Stimulated activated CD4-positive, alpha-beta T cell treated with anti-CD3 and anti-CD28 coated beads, TNF-alpha, amount 100 ng/mL, for 4 hours (primary cell): ENCODE measurements at places on chromosomes 6 and 20.

GRCh38 chr6:15443119-15443830 lies 197.4 kb downstream of the JARID2 start:
- DNase-seq: no peak

DNA sequence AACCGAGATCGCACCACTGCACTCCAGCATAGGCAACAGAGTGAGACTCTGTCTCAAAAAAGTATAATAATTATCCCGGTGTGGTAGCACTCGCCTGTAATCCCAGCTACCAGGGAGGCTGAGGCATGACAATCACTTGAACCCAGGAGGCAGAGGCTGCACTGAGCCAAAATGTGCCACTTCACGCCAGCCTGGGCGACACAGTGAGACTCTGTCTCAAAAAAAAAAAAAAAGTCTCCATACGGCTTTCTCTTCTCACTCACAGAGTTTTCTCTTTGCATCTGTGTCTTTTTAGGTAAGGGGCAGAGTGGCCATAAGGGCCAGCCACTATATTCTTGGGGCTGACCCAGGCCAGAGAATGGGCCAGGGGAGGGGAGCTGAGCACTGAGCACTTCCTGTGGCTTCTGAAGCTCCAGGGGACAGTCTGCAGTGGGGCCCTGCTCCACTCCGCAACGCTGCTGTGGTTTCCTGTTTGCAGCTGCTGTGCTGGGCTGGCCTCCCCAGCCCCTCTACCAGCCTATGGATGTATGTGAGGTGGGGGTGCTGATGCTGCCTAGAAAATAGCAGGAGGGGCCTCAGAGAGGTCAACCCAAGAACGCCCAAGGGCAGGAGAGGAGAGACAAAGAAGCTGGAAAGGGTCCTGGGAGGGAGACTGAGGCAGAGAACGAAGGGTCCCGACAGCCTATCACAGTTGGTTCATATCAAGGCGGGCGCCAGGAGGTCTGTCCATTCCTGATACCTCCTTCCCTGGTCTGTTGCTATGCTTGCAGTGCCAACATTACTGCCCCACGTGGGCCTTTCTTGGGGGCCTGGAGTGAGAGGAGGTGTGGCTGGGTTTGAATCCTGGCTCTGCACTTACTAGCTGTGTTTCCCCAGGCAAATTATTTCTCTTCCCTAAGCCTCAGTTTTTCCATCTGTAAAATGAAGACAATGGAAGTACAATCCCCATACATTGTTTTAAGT lies 16.0 kb downstream of the SLA2 start:
- no peak for DNase-seq

- no peak for DNase-seq
Observed at GRCh38 chr20:32433311-32434021, 75.3 kb downstream of the ASXL1 start.

DNA sequence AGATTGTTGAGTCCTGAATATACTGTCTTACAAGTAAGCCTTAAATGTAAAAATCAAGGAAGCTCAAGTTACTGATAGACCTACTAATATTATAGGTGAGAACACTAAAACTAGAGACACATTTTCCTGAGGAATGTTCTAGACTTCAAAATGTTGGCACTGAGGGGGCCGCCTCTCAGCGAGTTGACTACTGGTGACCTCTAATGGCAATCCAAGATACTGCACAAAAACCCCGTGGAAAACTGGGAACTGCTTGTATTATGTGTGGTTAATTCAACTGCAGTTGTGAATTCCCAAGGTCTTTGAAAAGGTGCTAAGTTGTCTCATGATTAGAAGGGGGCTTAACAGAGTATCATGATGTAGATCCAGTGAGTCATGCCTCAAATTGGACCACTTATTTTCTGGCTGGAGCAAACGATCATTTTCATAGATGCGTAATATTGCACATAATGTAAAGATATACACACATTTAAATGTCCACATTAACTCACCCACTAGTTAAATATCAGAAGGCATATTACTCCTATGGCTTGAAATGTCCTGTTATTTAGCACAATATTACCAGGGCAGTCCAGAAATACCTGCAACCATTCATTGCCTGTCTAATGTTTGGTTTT lies 336.2 kb downstream of the FOXA2 start:
- no peak for DNase-seq

DNA sequence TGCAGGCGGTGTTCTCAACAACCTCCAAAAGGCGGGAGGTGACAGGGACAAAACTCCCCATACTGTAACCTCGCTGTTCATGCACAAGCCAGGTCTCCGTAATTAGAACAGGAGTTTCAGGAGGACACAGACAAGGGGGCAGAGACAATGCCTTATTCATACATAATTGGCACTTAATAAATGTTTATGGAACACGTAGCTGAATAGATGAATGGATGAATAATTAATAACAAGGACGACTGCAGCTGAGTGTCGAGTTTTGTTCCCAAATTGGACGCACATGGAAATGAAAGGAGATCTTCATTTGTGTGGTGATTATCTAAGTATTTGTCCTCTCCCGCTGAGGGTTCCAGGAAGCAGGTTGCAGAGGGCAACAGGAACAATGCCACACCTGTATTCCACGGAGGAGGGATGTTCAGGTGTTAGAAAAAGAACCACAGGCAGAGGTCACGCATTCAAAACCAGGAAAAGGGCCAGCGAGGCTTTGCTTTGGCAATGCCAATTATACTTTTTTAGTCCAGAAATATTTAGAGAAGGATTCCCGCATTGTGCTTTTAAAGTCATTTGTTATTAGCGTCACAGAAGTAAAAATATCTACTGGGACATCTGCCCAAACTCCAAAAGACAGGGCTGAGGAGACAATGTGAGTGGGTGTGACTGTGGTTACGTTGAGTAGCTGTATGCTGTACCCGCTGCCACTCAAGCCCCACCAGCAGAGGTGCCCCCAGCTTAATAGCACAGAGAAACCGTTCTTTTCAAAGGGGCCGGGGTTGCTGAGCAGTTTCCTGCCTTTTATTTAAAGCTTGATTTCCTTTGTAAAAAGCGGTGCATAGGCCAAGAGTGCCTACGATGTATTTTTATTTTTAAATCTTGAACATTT lies 123.3 kb downstream of the PXDC1 start:
- no peak for DNase-seq

- no peak for DNase-seq
Observed at GRCh38 chr6:31576897-31577578, 1.7 kb downstream of the TNF start.

GRCh38 chr6:169807229-169807628 lies 55.8 kb downstream of the ERMARD start:
- no peak for DNase-seq

GRCh38 chr6:158049055-158050028 lies 67.7 kb downstream of the SYNJ2 start:
- no peak for DNase-seq

GRCh38 chr20:24470746-24471582 lies 1.5 kb downstream of the SYNDIG1 start:
- DNase-seq: no peak

- no peak for DNase-seq
Observed at GRCh38 chr6:132341646-132342045, 59.6 kb downstream of the MOXD1 start.

- no peak for DNase-seq
Observed at GRCh38 chr6:79240509-79240908, 6.0 kb upstream of the HMGN3 start.

GRCh38 chr6:141906569-141907080 lies 226.1 kb upstream of the GJE1 start:
- DNase-seq: no peak

DNA sequence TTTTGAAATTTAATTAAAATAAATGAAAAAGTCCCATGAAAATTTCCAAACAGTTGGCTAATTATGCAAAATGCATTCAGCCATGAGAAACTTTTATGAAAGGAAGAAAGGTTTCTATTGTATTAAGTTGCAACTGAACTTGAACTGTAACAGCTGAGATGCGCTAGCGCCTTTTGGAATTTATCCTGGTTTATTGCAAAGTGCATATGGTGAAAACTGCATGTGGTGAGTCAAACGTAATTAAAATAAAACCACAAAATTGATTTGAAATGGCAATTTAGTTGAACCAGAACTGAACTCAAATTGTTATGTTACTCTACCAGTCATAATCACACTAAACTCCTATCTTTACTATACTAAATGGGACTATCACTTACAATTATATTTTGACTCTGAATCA lies 46.4 kb upstream of the COL21A1 start:
- DNase-seq: no peak

DNA sequence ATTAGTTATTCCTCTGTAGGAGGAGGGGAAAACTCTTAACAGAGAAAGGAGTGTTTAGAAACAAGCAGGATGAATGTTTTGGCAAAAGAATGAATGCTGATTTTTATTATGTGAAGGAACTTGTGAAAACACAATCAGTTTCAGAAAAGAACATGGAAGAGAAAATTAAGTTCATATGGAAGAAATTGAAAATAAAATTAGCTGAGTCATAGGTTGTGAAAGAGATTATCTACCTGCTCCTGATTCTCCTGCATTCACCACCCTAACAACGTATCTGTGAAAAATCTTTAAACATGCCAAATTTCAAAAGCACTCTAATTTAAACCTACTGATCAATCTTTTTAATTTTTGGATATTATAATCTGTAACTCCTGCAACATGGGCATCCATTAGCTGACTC lies 227.3 kb upstream of the RSPO3 start:
- DNase-seq: no peak

GRCh38 chr6:63537201-63537958 lies 34.9 kb upstream of the LOC128125822 start:
- no peak for DNase-seq

GRCh38 chr6:111938710-111939109 lies 65.5 kb upstream of the FYN start:
- no peak for DNase-seq

- DNase-seq: no peak
Observed at GRCh38 chr20:64045346-64046011, 4.0 kb downstream of the SOX18 start.

DNA sequence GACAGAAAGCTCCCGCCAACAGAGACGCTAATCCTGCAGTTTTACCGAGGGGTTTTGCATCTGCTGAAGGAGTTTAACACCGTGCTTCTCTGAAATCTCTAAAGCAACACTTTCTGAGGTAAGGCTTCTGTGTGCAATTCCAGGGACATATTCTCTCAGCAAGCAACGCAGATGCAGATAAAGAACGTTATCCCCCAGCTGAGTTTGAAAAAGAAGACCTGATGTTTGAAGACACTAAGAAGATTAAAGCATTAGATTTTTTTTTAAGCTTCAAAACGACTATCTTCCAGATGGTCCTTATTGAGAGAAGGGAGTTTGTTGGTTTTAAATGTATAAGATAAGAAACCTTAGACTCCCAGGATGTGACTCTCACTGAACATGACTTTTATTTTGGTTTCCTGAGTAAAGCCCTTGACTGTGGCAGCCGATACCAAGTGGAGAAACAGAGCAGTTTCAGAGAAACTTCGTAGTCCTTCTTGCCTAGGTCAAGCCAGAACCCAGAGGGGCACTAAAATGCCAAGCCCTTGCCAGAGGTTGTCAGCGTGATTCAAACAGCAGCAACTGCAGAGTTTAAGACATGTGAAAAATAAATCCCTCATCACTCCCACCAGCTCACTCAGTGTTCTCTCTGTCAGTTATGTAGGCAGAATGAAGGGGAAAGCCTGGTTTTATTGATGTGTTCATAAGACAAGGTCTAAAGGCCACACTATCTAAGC lies 353.3 kb upstream of the CNR1 start:
- DNase-seq: no peak

DNA sequence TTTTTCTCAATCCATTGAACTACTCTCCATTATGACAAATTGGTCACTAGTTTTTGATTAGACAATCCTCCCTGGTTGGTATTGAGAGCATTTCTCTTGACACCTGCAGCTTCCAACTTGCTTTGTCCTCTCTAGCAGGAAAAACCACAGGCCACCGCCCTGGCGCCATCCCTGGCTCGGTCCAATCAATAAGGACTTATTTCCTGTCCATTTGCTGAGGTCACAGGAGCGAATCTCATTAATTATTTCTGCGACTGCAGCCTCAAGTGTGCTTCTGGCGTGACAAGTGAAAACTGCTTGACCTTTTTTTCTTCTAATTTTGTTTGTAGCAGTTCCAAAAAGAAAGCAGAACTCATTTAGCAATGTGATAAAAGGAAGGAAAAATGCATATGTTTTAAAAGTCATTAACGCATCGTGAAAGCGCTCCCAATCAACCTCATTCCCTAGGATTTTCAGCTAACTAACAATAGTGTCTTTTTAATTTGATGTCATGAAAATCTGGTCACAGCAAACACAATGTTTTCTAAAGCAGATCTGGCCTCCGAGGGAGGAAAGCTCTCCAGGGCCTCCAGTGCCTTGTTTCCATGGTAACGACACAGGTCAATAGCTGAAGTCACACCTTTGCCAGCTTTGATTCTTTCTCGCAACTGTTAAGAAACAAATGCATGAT lies 39.0 kb upstream of the BEND3 start:
- no peak for DNase-seq

DNA sequence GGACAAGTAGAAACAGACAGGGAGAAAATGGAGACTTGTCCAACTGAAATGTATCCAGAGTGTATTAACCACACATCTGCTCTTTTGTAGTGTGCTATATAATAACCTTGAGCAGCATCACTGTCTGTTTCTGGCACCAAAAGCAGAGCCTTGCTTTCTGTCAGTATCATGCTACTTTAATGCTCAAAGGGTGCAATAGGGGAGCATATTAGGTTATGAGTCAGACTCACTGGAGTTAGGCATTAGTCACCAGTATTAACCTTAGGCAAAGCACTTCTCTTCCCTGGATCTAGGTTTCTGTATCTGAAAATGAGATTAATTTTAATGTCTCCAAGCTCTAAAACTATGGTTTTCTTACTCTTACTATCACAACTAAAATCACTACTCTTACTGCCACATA lies 280.1 kb downstream of the TFAP2B start:
- DNase-seq: no peak

GRCh38 chr6:98775205-98775604 lies 59.2 kb upstream of the POU3F2 start:
- no peak for DNase-seq

- DNase-seq: no peak
Observed at GRCh38 chr6:101398716-101399615, 5.5 kb downstream of the GRIK2 start.

DNA sequence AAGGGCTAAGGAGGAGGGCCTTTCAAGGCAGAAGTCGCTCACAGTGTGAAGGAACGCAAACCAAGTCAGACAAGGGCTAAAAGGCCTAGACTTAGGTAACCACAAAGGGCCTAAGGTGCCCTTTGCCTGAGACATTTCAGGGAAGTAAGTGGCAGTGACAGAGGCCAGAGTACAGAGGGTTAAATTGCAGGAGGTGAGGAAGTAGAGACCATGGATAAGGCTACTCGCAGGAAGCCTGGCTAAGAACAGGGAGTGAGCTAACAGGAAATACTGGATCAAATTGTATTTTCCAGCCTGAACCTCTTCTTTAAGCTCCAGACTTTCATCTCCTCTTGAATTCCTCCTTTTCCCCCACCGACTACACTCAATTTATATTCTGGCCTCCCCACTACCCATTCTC lies 16.6 kb downstream of the ZHX3 start:
- DNase-seq: no peak

- no peak for DNase-seq
Observed at GRCh38 chr20:17951323-17951722, 17.3 kb downstream of the SNX5 start.

- DNase-seq: no peak
Observed at GRCh38 chr6:140540743-140541142, 1166.3 kb upstream of the CITED2 start.

- DNase-seq: no peak
Observed at GRCh38 chr6:158769771-158770432, 49.3 kb downstream of the EZR start.

- no peak for DNase-seq
Observed at GRCh38 chr20:24339210-24339641, 130.2 kb upstream of the SYNDIG1 start.
